CD4-positive, alpha-beta T cell treated with Interleukin-15 for 4 hours (primary cell): ENCODE measurements at places on chromosomes 7 and 10.

GRCh38 chr7:45072131-45073030 is 16.4 kb downstream of the NACAD start:
- DNase-seq, result no peak

DNA sequence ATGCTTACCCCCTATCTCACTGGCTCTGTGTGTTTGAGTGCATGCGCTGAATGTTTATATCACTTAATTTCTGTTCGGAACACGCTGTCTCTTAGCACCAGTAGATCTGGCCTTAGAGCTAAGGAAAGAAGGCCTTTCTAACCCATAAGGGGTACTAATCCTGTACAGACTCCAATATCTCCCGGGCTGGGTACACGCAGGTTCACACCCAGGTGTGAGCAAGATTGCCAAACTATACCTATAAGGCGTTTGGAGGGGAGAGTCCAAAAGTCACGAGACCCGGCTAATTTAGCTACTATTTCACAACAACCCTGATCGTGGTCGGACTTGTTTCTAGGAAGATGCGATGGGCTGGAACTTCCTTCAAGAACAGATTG is 727 bp upstream of the PDSS1 start:
- no peak for DNase-seq

DNA sequence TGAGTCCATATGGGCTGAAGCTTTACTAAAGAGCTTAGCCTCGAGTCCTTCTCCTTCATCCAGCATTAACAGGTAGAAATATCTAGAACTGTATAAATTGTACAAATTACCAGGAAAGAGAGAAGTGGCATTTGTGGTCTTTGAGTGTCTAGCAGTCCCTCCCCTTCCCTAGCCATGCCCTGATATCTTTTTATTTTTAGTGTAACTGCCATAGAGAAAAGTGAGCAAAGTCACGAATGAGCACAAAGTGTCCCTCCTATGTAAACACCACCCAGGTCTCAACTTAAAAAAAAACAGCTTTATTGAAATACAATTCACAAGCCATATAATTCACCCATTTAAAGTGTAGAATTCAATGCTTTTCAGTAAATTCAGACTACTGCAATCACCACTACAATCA is 339.0 kb upstream of the ZMIZ1 start:
- no peak for DNase-seq

- DNase-seq, result no peak
These were observed 142.8 kb downstream of the LRRC4 start for GRCh38 chr7:127888411-127888810.

- DNase-seq, result no peak
These were observed 144.3 kb upstream of the DGKB start for GRCh38 chr7:15046861-15047260.

DNA sequence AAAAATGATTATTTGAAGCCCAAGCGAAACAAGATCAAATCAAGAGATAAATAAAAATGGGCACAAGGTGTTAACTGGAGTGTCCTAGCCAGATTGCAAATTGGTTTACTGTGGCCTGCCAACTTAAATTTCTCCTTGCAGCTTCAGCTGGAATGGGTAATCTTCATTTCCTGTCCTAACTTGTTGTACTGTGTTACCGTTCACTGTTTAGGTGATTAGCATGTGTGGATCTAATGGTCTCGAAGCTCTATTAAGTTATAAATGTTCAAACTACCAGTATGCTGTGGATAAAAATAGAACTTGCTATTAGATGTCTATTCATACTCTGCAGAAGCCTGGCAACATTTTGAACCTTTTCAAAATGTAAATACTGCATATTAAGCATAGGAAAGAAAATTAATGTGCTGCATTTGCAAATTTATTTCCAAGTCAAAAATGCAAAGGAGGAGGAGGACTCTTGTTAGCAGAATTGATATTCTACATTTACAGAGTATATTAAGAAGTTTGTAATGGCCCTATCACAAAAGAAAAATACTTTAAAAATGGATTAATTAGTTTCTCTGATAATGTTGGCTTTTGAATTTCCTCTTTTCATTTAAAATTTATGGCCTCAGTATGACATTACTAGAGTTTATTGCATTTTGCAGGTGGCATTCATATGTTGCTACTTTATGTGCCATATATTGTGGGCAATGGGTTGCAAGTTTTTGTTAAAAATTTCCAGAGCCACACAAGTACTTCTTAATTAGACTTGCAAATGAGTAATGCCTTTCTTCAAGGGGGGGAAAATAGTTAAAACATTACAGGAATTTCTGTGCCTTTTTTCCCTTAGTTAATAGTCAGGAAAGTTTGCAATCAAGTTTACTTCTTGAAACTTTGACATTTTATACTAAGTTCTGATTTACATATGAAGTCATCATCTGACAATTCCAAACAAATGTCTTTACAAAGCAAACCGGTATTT is 92.1 kb downstream of the CABCOCO1 start:
- DNase-seq, result no peak

GRCh38 chr10:113273181-113274163 is 279.4 kb upstream of the HABP2 start:
- no peak for DNase-seq

- no peak for DNase-seq
These were observed 71.3 kb upstream of the DGKB start for GRCh38 chr7:14973712-14974428.

DNA sequence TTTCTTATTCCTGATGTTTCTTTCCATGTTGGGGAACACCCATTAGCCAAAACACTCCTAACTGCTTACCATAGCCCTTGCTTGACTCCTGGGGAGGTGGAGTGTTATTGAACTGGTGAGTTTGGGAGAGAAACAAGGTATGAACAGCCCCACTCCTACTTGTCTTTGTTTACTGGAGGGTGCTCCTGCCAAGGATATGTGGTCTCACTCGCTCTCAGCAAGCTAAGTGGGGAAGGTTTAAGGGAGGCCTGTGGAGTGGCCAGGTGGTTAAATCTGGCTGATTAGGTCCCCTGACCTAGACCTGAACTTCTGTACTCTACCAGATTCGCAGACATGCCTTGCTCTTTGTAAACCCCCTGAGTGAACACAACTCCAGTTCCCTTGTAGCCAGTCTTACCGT is 300.1 kb downstream of the PTEN start:
- no peak for DNase-seq

- DNase-seq, result peak; percentile 54
These were observed 5.5 kb downstream of the ELOVL3 start for GRCh38 chr10:102231357-102232318.

- peak; percentile 4 for DNase-seq
These were observed 46.8 kb downstream of the HIPK2 start for GRCh38 chr7:139730746-139731612.

GRCh38 chr10:34816501-34817002 is 1.5 kb upstream of the PARD3 start:
- DNase-seq, result no peak

- no peak for DNase-seq
These were observed 118.3 kb downstream of the RAPGEF5 start for GRCh38 chr7:22238354-22239311.

- no peak for DNase-seq
These were observed 765.6 kb upstream of the GHITM start for GRCh38 chr10:83373671-83374070.

DNA sequence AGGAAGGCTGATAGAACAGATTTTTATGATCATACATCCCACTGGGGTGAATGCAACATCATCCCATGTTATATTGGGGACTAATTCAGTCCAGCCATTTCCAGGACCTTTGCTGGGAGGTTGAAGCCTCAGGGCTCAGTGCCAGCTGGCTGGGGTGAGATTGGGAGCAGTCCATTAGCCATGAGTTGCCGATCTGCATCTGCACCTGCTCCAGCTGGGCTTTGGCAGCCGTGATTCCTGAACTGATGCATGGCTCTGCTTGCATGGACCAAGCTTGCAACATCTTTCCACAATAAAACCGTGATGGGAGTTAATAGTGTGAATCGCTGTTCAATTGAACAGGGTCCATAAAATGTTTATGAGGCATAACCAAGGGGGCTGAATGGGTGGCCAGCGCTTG is 346.9 kb downstream of the TYW1 start:
- DNase-seq, result no peak

- no peak for DNase-seq
These were observed 30.5 kb upstream of the SRGN start for GRCh38 chr10:69057261-69057950.

DNA sequence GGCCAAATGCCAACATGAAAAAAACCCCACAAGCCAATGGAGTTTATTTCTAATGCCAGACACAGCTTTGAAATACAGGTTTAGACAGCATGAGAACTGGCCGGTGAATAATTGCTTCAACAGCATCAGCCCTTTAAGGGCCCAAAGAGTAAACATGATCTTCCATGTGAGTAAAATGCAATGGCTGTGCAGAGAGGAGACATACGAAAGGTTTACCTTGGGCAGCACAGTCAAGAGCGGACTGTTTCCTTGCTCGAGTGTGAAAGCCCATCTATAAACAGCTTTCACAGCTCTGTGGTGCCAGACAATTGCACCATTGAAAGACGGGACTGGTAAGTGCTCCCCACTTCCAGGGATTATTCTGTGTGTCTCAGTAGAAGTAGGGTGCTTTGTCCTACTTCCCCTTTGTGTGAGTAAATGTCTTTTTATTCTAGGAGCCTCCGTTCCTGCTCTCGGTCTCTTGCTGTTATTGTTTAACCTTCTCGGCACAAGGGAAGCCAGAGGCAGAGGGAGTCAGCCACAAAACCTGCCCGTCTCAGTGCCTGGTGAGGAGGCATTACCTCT is 77.8 kb upstream of the KAT6B start:
- no peak for DNase-seq

DNA sequence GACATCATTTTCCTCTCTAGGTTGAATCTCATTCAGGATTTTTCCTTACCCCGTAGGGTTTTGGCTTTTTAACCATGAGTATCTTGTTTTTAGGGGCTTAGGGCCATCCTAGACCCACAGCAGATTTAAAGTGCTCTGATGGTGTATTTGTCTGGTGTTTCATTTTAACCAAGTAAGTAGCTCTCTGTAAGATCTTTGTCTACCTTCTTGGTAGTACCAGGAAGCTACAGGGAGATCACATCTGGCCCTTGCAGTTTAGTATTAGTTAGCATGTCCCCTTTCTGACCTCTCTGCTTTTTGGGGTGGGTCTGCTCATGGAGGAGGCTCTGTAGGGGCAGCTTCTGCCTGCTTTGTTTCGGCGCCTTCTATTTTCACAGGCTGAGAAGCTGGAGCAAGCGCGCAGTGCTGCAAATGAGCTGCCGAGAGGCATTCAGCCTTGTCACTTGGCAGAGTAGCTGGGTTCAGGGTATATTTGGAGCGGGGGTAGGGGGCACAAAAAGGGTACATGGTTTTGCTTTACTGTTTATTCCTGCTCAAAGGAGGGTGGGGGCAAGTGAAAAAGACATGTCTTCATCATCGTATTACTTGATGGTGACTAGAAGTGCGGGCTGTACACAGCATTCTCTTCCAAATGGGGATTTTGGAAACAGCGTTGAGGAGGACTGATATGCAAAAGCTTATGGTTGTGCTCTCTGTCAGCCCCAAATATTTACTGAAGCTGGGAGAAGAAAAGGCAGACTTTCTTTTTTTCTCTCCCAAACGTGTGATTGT is 146.3 kb downstream of the CELF2 start:
- no peak for DNase-seq

DNA sequence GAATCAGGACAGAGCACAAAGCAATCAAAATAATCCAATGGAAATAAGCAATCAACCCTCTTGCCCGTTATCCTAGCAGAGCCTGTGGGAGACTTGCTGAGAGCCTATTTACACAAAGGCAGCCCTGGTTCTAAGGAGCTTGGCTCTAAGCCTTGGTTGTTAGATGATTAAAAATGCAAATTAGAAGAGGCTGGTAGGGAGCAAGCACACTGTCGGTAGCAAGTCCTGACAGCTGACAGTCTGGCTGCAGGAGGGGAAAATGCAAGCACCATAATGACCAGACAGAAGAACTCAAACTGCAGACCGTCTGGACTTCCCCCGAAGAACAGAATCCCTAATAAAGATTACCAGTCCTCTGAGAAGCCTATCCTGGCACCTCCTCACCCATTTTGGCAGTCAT is 131.8 kb upstream of the CTTNBP2 start:
- no peak for DNase-seq

- no peak for DNase-seq
These were observed 45.1 kb upstream of the AUTS2 start for GRCh38 chr7:69553190-69553589.

DNA sequence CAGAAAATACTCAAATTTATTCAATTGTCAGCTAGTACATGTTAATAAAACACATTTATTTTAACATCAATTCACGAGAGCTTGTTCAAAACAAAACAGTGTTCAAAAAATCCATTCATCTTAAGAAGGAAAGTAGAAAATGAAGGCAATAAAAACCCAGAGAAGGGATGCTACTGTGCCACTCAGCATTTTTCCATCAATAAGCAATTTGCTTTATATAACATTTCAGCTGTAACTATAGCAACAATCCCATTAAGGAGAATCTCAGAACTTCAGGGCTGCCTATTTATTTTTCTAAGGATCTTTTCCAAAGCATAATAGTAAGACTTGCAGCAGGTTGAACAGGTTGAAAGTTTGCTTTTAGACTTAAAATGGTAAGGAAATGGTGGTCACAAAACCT is 190.5 kb downstream of the PCLO start:
- DNase-seq, result no peak

DNA sequence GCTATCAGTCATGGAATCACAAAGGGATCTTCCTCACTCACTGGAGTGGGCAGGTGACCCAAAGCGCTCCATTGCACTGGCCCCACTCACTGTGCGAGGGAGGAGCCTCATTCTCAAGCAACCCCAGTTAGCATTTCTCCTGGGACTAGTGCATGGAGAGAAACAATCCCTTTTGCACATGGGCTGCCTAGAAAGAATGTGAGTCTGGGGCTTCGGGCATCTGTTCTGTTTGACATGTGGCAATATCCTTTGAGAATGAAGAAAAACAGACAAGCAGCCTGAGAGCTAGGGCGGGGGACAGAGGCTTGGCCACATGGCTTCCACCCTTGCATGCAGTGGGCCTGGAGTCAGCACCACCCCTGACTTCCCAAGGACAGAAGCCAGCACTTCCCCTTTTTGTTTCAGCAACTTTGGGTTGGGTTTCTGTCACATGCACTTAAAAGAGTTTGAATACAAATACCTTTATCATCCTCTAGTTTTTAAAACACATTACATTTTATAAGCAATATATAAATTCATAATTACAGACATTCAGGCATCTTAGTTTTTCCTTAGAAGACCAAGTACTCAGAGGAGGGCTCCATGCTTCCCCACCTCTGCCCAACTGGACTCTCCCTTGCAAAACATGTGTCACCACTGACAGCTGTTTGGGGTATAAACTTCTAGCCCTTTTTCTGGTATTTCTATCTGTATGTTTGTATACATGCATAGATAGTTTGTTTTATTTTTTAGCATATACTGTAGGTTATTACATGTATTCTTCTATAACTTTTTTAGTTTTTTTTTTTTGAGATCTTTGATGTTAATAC is 73.8 kb downstream of the RBM20 start:
- no peak for DNase-seq

DNA sequence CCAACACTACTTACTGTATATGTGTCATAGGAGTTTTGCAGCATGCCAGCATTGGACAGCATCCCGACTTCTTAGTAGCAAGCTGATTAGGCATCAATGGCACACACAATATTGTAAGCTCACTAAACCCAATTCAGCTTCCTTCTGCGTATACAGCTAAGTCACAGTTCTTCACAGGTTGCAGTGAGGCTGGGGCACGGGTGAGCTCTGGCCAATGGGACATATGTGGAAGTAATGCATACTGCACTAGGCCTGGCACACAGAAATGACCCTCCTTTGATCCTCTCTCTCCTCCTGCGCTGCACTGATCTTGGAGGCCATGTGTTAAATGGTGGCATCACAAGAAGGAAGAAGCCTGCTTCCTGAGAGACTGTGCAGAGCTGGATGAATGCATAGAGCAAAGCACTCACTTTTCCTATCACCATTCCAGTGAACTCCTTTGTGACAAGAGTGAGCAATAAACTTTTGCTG is 11.9 kb downstream of the RAB11FIP2 start:
- DNase-seq, result no peak

- DNase-seq, result no peak
These were observed 135.4 kb upstream of the PHF14 start for GRCh38 chr7:10838228-10838627.
